Activated CD4-positive, alpha-beta T cell treated with anti-CD3 and anti-CD28 coated beads, Interleukin-2, Interleukin-6, amounts not matched to agents 100 ng/mL and 50 ng/mL, durations not matched to agents 16 hours and 8 hours (primary cell): ENCODE measurements at places on chromosomes 7 and 10.

- peak; percentile 71 for DNase-seq
These were observed 77.1 kb upstream of the TRIL start for GRCh38 chr7:29035044-29035740.

GRCh38 chr10:25288181-25288580, 113.4 kb downstream of the GPR158 start:
- DNase-seq = no peak

GRCh38 chr10:49611816-49612512, 1.9 kb downstream of the SLC18A3 start:
- DNase-seq = no peak

DNA sequence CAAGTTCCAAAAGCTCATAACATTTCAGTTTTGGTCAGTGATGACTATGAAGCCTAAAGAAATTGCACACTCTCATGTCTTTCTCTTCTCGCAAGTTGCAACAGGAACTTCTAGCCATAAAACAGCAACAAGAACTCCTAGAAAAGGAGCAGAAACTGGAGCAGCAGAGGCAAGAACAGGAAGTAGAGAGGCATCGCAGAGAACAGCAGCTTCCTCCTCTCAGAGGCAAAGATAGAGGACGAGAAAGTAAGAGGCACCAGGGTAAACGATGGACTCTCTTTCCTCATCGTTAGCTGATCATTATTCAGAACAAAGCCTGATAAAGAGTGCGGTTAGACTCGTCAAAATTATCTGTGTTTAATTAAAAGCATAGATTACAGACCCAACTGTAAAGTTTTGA, 94.7 kb downstream of the HDAC9 start:
- no peak for DNase-seq

GRCh38 chr10:72746426-72747363, 54.8 kb downstream of the MCU start:
- no peak for DNase-seq

GRCh38 chr10:70963271-70963670, 74.9 kb upstream of the PCBD1 start:
- DNase-seq = no peak

GRCh38 chr7:148238761-148239325, 351.7 kb upstream of the C7orf33 start:
- no peak for DNase-seq

DNA sequence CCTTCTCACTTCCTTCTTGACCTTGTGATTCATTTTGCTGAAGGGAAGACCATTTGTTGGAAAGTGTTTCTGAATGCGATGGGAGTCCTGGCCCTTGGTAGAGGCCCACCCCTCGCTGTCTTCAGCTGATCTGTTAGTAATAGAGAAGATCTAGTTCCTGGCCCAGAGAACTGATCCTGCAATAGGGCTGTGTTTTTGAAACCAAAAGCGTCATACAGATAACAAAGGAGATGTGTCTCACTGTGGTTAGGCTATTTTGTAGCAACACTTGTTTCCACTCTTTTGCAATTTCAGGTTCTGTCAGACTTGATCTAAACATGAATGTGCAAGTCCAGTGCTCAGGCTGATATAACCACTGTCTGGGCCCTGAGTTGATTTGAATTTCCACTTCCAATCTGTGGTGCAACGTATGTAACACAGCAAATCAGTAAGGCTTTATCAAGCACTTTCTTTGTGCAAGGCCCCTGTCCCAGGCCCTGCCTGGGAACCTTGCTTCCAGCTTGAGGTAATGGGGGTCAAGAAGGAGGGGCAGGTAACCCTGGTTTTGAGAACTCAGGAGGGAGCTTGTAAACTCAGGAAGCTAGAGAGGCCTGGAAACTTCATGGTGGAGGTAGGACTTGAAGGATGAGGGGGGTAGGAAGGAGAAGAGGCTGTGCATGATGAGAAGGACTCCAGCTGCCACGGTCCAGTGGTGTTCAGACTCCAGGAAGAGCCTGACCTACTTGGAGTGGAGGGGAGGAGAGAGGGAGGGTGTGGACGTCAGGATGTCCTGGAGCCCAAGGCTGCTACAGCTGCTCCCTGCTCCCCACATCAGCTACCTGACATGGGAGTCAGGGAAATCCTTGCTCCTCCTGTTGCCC, 42.2 kb upstream of the SRGN start:
- peak; percentile 88 for DNase-seq

- DNase-seq = no peak
These were observed 673.1 kb downstream of the TNS3 start for GRCh38 chr7:46908770-46909169.

DNA sequence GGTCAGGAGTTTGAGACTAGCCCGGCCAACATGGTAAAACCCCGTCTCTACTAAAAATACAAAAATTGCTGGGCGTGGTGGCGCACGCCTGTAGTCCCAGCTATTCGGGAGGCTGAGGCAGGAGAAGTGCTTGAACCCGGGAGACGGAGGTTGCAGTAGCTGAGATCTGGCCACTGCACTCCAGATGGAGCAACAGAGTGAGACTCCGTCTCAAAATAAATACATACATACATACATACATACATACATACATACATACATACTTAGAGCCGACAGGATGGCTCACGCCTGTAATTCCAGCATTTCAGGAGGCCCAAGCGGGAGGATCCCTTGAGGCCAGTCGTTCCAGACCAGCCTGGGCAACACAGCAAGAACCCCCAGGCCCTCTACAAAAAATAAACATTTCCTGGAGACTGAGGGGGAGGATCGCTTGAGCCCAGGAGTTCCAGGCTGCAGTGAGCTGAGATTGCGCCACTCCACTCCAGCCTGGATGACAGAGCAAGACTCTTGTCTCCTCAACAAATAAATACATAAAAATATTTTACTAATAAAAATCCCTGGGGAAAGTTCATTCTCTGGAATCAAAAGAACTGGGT, 90.9 kb upstream of the TNRC18 start:
- DNase-seq = no peak

GRCh38 chr7:90425376-90425775, 22.1 kb downstream of the CLDN12 start:
- peak; percentile 32 for DNase-seq

GRCh38 chr10:125060482-125060825, 99.9 kb downstream of the CTBP2 start:
- DNase-seq = no peak

- no peak for DNase-seq
These were observed 24.6 kb downstream of the HIPK2 start for GRCh38 chr7:139753081-139753692.

DNA sequence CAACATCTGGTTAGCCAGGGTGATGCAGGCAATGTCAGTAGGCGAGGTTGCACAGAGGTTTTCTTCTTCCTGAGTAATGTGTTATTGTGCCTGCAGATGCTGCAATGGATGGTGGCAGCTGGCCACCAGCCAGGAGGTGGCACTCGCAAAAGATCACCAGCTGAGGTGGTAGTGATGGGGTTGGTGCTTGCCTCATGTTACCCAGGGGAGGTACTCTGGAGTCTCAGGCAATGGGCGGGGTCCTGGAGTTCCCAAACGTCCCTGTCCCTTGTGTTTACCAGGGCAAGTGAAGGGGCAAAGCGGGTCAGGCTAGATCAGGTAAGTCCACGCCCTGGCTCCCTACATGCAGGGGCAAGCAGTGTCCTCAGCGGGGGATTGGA, 21.1 kb downstream of the CLRN3 start:
- DNase-seq = no peak

GRCh38 chr7:24873944-24874343, 106.0 kb downstream of the OSBPL3 start:
- DNase-seq = no peak

- no peak for DNase-seq
These were observed 4.4 kb downstream of the EIF3B start for GRCh38 chr7:2358968-2359527.

DNA sequence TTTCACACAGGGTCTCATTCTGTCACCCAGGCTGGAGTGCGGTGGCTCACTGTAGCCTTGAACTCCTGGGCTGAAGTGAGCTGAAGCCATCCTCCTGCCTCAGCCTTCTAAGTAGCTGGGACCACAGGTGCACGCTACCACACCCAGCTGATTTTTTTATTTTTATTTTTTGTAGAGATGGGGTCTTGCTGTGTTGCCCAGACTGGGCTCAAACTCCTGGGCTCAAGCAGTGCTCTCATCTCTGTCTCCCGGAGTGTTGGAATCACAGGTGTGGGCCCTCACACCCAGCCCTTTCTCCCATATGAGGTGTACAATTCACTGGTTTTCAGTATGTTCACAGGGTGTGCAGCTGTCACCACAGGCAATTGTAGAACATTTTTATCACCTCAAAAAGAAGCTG, 5.2 kb downstream of the INPP5A start:
- DNase-seq = no peak

GRCh38 chr10:16777473-16778370, 39.5 kb downstream of the RSU1 start:
- peak; percentile 67 for DNase-seq

- no peak for DNase-seq
These were observed 22.5 kb upstream of the BTBD16 start for GRCh38 chr10:122248356-122249302.

DNA sequence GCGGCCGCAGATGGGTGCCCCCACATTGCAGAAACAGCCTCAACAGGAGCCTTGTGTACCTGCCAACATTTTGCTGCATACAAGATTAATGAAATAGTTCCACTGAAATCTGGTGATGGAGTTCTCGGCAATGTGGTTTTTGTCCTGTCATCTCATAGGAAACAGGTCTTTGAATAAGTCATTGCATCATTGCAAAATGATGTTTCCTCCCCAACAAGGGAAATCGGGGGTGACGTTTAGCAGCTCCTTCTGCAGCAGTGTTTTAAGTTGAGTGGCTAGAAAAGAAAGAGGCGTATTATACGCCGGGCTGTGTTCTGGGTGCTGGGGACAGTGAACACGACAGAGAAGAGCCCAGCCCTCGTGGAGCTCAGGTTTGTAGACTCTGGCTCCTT, 177.0 kb downstream of the PRKAG2 start:
- no peak for DNase-seq

DNA sequence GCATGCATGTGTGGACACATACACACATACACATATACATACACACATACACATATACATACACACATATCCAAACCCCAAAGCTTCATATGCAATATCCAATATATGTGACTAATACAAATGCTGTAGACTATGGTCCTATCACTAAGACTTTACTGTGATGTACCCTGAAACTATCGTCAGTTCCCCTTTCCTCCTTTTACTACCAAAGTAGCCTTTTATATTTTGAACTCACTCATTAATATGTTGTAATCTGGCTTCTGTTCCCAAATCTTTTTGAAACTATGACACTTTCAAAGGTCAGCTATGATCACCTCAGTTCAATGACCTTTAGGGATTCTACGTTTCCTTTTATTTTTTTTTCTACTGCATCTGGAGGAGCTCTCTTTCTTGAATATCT, 64.8 kb upstream of the TFEC start:
- no peak for DNase-seq

DNA sequence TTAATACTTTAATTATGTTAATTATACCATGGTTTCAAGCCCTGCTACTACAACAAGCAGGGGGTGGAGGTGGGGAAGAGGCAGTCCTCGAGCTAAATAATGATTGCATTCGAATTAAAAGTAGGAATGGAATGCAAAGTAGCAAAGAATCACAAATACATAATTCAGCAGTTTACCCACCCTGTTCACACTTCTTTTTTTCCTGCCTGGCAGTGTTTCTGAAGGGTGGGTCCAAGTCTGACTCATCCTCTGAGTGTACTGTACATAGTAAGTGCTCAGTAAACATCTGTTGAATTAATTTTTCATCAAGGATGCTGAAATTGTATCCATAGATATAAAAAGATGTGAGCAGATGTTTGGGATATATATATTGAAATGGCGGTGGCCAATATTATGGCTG, 778.8 kb downstream of the LRMDA start:
- no peak for DNase-seq

GRCh38 chr10:30812018-30812851, 182.7 kb upstream of the LYZL2 start:
- no peak for DNase-seq

DNA sequence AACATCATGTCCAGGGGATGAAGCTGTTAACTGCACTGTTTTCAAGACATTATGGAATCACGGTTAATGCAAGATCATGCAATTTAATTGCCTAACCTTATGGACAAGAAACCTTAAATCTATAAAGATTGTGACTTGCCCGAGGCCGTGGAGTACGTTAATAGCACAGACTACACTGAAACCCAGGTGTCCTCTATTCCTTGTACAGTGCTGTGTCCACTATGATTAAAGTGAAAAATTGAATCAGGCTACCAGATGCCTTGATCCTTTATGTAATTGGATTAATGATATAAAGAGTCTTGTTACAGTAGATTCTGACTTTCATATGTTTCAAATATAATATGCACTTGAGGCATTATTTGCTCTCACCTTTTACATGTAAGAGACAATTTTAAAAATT, 33.9 kb upstream of the ETV1 start:
- no peak for DNase-seq

- DNase-seq = no peak
These were observed 216.8 kb downstream of the TCERG1L start for GRCh38 chr10:131094527-131095312.

GRCh38 chr7:85010306-85010705, 176.6 kb downstream of the SEMA3D start:
- no peak for DNase-seq

DNA sequence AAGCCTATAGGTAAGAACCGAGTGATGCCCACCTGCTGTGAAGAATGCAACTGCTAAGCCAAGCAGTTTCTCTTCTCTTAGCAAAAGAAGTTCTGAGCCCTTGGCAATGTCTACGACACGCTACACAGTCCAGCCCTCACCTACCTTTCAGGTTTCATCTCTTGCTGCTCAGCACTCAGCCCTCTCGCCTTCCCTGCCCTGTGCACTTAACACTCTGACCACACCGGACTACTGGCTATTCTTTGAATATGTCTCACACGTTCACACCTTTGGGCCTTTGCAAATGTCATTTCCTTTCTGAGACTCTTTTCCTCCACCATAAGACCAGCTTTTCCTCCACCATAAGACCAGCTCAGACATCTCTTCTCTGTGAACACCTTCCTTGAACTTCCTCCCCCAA, 67.0 kb upstream of the ITGB1 start:
- DNase-seq = peak; percentile 18

GRCh38 chr7:23093546-23093945, 12.0 kb upstream of the KLHL7 start:
- no peak for DNase-seq
